ENCODE measurements at places on chromosomes 5 and 9.

DNA sequence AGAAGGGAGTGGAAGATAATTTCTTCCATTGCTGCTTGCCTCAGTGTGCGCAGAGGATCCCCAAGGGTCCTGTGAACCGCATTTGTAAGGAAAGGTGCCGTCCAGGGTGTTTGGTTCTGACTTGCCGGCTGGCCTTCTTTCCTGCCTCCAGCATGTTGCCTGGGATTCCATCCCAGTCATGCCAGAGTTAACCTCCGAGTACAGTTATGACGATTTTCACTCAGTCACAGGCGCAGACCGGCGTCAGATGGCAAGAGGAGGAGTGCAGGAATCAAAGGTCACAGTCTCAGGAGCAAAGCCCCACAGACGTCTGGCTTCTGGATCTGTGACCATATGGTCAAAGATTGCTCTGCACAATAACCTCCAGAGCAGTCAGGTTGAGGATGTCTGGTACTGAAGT lies 5.9 kb upstream of the GADD45G start:
- DNase-seq: no peak

DNA sequence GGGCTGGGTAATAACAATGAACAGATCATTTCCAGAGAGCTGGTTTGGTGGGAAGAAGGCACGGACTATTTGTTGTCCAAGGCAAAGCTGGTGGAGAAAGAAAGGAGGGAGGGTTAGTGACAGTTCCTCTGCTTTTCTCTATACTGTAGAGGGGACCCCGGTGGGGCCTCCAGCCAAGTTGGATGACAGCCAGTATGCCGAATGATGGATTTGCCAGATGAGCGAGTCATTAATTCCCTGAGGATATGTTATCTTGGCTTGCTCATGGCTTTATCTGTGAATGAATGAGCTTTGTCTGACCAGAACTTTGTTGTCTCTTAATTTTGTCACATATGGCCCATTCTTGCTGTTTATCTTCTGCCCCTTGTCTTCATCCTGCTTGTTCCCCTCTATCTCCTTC lies 158.6 kb upstream of the GLRA1 start:
- no peak for DNase-seq

- DNase-seq: peak; percentile 61
Observed at GRCh38 chr5:124655251-124655917, 91.1 kb downstream of the ZNF608 start.

GRCh38 chr5:99445805-99446204 lies 517.0 kb upstream of the CHD1 start:
- no peak for DNase-seq

- no peak for DNase-seq
Observed at GRCh38 chr5:40984884-40985283, 75.6 kb downstream of the C7 start.

DNA sequence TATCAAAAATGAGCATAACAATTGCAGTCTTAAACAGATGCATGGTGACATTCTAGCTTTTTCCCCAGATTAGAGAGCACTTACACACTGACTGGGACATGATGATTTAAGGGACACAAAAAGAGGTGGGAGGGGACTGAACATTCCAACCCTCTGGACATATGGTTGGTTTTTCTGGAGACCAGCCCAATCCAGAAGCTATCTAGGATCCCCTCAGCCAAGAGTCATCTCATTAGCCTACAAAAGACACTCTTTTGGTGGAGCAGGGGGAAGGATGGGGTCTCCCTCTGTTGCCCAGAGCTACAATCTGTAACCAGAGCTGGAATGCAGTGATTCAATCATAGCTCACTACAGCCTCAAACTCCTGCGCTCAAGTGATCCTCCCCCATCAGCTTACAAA lies 97.3 kb upstream of the IQGAP2 start:
- DNase-seq: no peak

GRCh38 chr5:163758283-163758711 lies 252.9 kb downstream of the MAT2B start:
- no peak for DNase-seq

DNA sequence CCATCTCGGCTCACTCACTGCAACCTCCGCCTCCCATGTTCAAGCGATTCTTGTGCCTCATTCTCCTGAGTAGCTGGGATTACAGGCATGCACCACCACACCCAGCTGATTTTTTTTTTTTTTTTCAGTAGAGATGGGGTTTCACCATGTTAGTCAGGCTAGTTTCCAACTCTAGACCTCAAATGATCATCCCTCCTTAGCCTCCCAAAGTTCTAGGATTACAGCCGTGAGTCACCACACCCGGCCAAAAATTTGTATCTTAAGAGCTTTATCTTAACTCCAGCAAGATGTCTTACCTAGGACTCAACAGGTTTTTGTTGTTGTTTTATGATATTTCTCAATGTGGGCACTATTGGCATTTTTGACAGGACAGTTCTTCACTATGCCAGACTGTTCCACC lies 27.9 kb downstream of the LYRM7 start:
- no peak for DNase-seq

DNA sequence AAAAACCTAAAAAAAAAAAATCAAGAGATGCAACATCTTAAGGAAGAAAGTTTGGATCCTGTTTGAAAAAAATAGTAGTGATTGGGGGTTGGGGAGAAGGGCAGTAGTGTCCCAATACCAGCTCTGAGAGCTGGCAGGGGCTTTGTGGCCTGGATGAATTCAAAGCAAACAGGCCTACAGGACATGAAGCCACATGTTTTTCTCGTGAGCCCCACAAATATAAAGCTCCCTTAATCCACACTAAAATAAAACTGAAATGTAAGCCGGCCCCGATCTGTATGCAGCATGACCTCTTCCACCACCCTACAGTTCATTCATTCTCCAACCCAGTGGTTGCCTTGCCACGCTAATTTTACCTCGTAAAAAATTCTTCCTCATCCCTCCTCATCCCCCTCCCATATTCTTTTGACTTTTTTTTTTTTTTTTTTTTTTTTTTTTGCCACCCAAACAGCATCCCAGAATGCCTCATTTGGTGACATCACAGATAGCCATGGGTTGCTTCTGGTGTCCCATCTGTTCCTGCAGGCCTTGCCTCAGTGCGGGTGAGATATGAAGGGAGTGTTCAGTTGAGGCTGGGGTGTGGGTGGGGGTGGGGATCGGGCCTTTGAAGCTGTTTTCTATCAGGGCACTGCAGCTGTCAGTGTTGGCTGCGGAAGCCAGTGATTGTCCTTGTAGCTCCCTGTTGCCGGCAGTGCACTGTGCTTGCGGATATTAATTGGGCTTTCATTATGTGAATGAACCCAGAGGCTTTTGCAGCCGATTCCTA lies 81.6 kb upstream of the NFIB start:
- no peak for DNase-seq

All from A549 (cell line).